CD4-positive, alpha-beta T cell treated with Interleukin-15 for 1 hour (primary cell): ENCODE measurements at places on chromosomes 1 and 21.

DNA sequence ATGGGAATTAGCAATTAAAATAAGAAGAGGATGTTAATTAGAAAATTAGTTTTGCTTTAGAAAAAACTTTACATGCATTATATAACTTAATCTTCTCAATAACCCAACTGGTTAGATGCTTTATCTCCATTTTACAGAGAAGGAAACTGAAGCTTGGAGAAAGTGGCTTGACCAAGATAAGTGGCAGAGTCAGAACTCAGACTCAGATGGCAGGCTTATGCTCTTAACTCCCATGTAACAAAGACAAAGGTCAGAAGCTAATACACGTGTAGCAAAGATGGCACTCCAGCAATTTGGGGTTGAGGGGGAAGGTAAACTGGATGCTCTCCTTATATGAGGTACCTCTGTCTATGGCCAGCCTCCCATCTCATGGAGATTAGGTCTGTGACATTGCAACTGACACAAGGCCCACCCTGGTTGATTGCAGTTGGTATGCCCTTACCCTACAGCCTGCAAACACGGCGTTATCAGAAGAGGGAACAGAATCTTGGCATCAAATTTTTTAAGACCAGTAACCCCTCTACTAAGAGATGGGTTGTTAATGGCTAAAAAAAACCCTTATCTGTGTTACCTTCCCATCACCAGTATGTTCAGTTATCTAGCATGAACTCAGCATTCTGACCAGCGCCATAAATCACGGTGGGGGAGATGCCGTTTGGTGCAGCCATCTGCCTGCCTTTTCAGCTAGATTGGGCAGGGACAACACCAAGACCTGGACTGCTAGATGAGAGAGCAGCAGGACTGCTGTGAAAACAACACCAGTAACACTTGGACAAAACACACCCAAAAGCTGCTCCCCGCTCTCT lies 97.0 kb downstream of the UBR4 start:
- no peak for DNase-seq

- DNase-seq = no peak
Measured at GRCh38 chr1:86773341-86774288, 69.2 kb downstream of the SH3GLB1 start.

- no peak for DNase-seq
Measured at GRCh38 chr1:107473065-107473464, 332.2 kb downstream of the NTNG1 start.

DNA sequence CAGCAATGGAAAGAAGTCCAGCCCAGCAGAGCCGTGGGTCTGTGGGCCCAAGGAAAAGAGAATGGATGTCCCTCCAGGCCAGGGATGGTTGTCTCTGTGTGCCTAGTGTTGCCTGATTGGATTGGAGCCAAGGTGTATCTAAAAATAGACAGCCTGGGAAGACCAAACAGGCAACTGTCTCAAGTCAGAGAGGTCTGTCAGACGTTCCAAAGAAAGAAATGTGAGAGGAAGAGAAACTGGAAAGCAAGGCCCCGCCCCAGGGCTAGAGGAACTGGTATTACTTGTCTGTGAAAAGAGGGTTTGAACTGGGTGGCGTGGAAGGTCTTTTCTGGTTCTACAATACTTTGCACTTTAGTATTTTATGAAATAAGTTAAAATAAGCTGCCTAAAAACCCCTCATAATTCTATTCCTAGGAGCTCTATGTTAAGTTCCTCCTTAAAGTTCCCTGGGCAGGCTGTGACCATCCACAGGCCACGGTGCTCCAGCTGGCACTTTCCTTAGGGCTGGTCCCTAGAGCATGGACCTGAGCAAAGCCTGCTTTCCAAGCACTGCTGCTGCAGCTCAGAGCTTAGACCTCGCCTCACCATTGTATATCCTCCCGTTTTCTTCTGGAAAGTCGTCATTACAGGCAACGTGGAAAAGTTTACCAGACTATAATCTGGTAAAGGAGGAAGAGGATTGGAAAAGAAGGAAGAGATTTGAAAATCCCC lies 151.6 kb downstream of the DISC1 start:
- DNase-seq = no peak

GRCh38 chr1:93537924-93538323 lies 90.0 kb downstream of the FNBP1L start:
- DNase-seq = no peak

DNA sequence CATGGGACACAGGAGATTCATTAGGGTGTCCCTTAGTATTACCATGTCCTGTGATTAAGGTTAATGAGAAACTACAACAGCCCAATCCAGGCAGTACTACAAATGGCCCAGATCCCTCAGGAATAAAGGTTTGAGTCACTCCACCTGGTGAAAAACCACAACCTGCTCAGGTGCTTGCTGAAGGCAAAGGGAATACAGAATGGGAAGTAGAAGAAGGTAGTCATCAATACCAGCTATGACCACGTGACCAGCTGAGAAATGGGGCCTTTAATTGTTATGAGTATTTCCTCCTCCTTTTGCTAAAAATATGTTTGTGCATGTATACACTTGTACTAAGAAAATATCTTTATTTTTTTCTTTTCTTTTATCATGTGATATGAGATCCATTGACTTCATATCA lies 91.1 kb upstream of the ADAMTS5 start:
- no peak for DNase-seq

GRCh38 chr1:109721042-109721441 lies 9.0 kb downstream of the GSTM5 start:
- DNase-seq = no peak

- DNase-seq = no peak
Measured at GRCh38 chr21:44013380-44014088, 1.4 kb downstream of the TRAPPC10 start.

GRCh38 chr1:59765011-59765730 lies 49.6 kb upstream of the HOOK1 start:
- DNase-seq = no peak

GRCh38 chr1:103448560-103448959 lies 76.9 kb upstream of the RNPC3 start:
- no peak for DNase-seq

- no peak for DNase-seq
Measured at GRCh38 chr21:42493109-42494060, 2.6 kb downstream of the RSPH1 start.

GRCh38 chr1:89865498-89866382 lies 44.9 kb downstream of the LRRC8D start:
- no peak for DNase-seq

GRCh38 chr1:31801458-31801857 lies 14.4 kb downstream of the SPOCD1 start:
- DNase-seq = no peak

- DNase-seq = no peak
Measured at GRCh38 chr1:212226467-212226866, 58.7 kb upstream of the PPP2R5A start.

GRCh38 chr1:156073740-156074139 lies 8.5 kb downstream of the MEX3A start:
- no peak for DNase-seq
